Smooth muscle cell of the coronary artery (primary cell): ENCODE measurements at places on chromosomes 7 and 10. TPM values are rescaled to one million over a fixed set of nuclear protein-coding genes. Genes with fewer than 3 reads are reported as not detected.

The AKR1B1 gene
- 59.8 and 94.3 TPM in 2 replicates for total RNA-seq

The PCLO gene
- under 0.01 TPM in 1 of 2 replicates, not detected in the other for total RNA-seq

The SLC26A3 gene
- not detected in 2 replicates for total RNA-seq

The VCL gene
- 108 and 162 TPM in 2 replicates for total RNA-seq

The GBX1 gene
- total RNA-seq: not detected in 2 replicates

The DPP6 gene
- total RNA-seq: not detected in 2 replicates

The CPN1 gene
- total RNA-seq: not detected in 2 replicates

The RBP3 gene
- under 0.01 TPM in 1 of 2 replicates, not detected in the other for total RNA-seq

The MACC1 gene
- total RNA-seq: 0.08 and 0.12 TPM in 2 replicates

The VPS50 gene
- 21.5 and 31.2 TPM in 2 replicates for total RNA-seq

The SPDYE8 gene
- not detected in 2 replicates for total RNA-seq

The LRRC17 gene
- total RNA-seq: 39.7 and 84.9 TPM in 2 replicates

The IL6 gene
- total RNA-seq: 32.2 and 60.7 TPM in 2 replicates

The NIPSNAP2 gene
- total RNA-seq: 24.2 and 32.8 TPM in 2 replicates

The C10orf53 gene
- total RNA-seq: not detected in 2 replicates

The PPA1 gene
- 172 and 229 TPM in 2 replicates for total RNA-seq

The CNOT4 gene
- 7.5 and 8.9 TPM in 2 replicates for total RNA-seq

The TMEM236 gene
- under 0.01 TPM in 1 of 2 replicates, not detected in the other for total RNA-seq

The UCN3 gene
- total RNA-seq: not detected in 2 replicates

The TBXAS1 gene
- total RNA-seq: 0.60 TPM in 1 of 2 replicates, not detected in the other

The PPP1R3A gene
- total RNA-seq: not detected in 2 replicates

The SNCG gene
- total RNA-seq: 48.3 and 77.0 TPM in 2 replicates

The RBM20 gene
- under 0.01 and 0.45 TPM in 2 replicates for total RNA-seq

The KIAA1217 gene
- total RNA-seq: 1.1 and 1.2 TPM in 2 replicates

The SPDYE2B gene
- 0.12 TPM in 1 of 2 replicates, not detected in the other for total RNA-seq

The ABCB8 gene
- 17.1 and 24.2 TPM in 2 replicates for total RNA-seq

The SLIT1 gene
- total RNA-seq: under 0.01 and 0.35 TPM in 2 replicates

The C7orf57 gene
- not detected in 2 replicates for total RNA-seq

The PNLIPRP3 gene
- total RNA-seq: not detected in 2 replicates

The NPSR1 gene
- total RNA-seq: not detected in 2 replicates

The NEURL1 gene
- total RNA-seq: under 0.01 TPM in 2 replicates

The HOXA6 gene
- total RNA-seq: not detected in 2 replicates

The DLX5 gene
- total RNA-seq: not detected in 2 replicates

The TRPV5 gene
- total RNA-seq: not detected in 2 replicates
